ENCODE measurements at places on chromosomes 1 and 21.

DNA sequence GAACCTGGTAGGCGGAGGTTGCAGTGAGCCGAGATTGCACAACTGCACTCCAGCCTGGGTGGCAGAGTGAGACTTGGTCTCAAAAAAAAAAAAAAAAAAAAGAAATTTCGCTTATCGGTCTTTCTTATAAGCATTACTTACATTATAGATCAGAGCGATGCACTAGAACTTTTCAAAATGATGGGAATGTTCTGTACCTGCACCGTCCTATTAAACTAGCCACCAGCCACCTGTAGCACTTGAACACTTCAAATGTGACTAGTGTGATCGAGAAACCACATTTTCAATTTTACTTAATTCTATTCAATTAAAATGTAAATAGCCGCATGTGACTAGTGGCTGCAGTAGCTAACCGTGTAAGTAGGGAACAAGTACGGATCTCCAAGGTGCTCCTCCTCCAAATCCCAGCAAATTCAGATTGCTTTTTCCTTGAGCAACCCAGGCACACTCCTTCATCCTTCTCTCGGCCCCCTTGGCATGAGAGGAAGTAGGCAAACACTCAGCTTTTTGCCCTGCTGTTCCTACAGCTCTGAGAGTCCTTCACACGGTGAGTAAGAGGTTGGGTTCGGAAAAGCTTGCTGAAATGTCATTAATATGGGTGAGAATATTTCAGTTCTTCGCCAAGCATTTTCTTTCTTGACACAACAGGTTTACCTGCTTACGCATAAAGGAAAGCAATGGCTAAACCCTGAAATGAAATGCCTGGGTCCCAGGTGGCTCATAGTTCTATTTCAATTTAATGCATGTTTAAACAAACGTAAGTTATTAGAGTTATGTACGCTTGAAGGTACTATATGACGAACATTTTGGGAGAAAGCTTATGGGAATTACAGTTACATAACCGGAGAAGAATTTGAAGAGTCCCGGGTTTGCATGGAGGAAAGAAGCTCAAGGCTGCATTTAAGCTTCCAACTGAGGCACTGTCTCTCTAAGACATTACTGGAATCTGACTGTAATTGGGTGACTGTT, 69.5 kb upstream of the HUNK start:
- no peak for DNase-seq

DNA sequence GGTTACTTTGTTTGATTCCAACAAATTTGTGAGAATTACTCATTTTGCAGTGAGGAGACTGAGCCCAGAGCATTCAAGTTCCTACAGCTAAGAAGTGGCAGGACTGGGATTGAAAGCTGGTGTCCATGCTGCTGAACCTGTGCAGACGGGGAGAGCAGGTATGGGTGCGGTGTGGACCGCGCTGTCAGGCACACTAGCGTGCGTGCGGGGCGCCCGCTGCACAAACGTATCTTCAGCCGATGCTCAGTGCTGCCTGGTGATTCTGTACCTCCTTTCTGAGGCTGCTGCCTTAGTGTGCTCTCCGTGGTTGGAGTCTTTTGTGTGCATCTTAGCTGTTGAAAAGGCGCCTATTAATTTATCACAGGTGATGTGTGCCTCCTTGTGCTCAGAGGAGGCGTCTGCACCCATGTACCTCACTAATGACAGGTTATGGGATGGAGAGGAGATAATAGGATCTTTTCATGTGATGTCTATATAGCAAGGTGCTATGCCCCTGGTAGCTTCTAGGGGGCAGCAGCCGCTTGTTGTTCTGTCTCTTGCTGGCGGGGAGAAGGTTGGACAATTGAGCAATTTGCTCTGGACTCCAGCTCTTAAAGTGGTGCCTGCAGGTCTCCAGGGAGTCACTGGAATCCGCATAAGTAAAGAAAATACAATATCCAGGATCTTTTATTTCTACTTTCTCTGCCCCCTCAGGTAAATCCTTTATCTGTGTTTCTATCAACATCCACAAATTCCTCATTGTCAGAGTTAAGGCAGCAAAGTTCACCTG, 32.5 kb downstream of the PEX14 start:
- peak; percentile 66 for DNase-seq

- no peak for DNase-seq
Observed at GRCh38 chr1:30303387-30303786, 420.0 kb downstream of the MATN1 start.

GRCh38 chr1:34590211-34590623, 164.6 kb upstream of the GJB5 start:
- peak; percentile 52 for DNase-seq

GRCh38 chr1:5888606-5889211, 103.5 kb downstream of the NPHP4 start:
- no peak for DNase-seq

DNA sequence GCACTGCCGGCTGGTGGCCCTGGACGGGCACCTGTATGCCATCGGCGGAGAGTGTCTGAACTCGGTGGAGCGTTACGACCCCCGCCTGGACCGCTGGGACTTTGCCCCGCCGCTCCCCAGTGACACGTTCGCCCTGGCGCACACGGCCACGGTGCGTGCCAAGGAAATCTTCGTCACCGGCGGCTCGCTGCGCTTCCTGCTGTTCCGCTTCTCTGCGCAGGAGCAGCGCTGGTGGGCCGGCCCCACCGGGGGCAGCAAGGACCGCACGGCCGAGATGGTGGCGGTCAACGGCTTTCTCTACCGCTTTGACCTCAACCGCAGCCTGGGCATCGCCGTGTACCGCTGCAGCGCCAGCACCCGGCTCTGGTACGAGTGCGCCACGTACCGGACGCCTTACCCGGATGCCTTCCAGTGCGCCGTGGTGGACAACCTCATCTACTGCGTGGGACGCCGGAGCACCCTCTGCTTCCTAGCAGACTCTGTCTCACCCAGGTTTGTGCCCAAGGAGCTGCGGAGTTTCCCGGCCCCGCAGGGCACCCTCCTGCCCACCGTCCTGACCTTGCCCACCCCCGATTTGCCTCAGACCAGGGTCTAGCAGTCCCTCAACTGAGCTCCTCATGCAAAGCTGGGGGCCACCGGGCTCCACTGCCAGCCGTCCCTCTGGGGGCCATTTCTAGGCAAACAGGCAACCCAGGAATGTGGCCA, 2.1 kb downstream of the KLHDC7A start:
- no peak for DNase-seq

- DNase-seq = no peak
Observed at GRCh38 chr1:165325460-165326203, 30.9 kb downstream of the LMX1A start.

DNA sequence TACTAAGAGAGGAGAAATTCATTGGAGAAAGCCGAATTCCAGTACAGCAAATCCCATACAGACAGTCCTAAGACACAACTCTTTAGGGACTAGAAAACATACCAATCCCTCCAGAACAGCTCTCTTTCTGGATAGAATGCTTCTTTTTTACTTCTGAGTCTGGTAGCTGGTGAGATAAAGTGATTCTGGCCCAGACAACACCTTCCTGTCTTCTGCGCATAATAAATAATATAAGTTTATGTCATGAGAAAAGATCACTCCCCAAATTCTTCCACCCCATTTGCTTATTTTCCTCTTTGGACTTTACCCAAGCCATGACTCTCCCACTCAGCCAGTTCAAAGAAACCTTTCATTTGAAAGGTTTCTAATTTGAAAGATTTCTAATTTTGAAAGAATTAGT, 98.4 kb downstream of the EDEM3 start:
- DNase-seq = no peak

DNA sequence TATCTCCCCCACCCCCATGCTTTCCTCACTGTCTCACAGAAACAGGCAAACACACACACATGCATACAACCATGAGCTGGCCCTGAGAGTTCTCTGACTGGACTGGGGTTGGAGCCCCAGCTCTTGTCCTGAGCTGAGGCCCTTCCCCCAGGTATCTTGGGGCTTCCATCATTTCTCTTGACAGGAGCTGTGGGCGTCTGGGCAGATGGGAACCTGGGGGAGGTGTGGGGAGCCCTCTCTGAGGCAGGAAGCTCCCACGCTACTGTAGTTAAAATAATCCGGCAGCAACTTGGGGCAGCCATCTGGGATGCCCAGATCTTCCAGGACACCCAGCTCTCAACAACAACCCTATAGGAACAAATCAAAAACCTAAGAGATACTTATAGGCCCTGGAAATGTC, 2.7 kb upstream of the KIF21B start:
- no peak for DNase-seq

- DNase-seq = no peak
Observed at GRCh38 chr1:156367383-156368156, 1.4 kb upstream of the RHBG start.

DNA sequence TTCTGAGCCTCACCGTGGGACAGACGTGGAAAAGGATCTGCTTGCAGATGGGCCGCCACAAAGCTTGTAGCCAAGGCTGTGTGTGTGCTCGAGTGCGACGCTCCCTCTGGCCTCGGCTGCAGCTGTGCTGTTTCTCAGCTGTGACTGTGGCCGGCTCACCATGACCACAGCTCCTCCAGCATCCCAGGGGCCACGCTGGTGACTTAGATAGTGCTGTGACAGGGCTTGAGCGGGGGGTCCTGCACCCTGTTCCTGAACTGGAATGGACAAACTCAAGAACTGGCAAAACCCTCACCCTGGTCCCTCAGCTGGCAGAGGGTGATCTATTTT, 17.4 kb upstream of the ACTRT2 start:
- DNase-seq = no peak

DNA sequence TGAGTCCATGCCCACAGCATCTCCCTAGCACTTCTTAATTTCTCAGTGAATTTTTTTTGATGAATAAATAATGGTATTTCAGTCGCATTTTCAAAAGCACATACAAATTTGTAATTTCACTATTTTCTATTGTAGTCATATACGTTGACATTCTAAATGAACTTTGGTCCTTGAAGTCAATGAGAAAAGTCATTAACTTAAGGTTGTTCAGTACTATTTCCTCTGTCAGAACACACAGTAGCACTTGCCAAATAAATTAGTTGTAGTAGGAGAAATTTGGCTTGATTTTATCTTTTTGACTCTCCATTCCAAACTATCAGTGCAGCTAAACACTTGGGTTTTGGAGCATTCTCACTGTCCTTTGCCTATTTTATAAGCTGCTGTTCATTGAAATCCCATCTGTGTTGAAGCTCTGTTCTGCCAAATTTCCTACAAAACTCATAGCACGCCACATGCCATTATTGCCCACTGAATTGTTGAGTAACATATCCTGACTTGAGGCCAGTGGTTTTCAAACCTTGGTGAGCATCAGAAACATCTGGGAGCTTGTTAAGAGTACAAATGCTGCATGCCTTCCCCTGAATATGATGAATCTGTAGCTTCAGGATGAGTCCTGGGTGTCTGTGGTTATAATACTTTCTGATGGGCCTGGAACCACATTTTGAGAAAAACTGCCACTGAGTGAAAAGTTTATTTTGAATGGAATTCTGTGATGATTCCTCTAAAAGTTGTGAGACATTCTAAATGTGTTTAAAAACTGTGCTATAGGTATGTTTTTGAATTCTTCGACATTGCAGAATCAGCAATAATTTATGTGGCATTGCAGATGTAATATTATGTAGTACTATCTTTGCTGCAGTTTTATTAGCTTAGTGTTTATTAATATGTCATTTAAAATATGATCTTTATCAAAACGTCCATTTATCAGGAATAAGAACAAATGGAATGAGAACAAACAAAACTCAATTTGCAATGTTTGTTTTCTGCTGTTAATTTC, 78.9 kb downstream of the DNM3 start:
- DNase-seq = no peak

DNA sequence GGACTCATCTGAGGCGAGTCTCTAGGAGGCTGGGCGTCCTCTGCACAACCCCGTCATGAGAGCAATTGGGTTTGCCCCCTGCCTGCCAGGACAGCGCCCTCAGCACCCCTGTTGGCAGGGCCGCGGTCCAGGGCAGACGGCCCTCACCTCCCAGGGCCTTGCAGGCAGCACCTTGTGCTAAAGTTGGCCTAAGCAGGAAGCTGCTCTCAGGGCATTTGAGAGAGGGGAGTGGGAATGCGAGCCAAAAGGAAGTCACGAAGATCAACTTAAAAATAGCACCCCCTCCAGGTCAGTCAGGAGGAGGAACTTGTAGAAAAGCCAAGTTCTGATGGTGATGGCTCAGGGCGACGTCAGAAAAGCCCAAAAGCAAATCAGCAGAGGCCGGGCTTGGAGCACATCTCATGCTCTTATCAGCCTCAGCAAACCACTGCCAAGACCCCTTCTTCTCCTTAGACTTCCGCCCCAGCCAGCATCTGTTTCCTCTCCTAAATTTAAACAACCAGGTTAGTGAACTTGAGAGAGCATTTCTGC, 12.6 kb upstream of the ADORA3 start:
- DNase-seq = peak; percentile 35

DNA sequence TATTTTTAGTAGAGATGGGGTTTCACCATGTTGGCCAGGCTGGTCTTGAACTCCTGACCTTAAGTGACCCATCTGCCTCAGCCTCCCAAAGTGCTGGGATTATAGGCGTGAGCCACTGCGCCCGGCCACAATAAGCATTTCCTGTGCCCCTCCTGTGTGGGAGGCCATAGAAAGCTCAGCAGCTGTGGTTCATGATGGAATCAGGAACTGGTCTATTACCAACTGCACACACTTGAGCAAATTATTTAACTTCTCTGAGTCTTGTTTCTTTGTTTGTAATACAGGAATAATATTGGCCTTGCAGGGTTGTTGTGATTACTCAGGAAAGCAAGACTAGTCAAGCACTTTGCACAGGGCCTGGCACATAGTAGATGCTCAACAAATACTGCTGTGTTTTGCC, 15.0 kb downstream of the RHBG start:
- no peak for DNase-seq

DNA sequence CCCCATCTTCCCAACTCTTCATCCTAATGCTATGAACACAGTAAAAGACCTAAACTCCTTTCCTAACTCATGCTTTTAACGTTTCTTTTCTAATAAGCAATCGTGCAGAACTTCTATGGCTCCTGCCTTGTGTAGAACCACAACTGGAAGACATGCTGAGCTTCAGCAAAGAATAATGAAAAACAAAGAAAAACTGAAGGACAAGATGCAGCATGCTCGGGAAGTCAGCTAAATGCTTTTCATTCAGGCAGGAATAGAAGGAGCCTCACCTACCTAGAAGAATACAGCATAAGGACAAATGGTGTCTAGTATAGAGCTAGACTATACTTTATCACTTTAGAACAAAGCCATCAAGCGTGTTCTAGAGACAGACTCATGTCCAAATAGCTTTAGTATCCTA, 45.9 kb downstream of the LUZP1 start:
- DNase-seq = no peak

- DNase-seq = no peak
Observed at GRCh38 chr1:232901255-232901654, 49.2 kb upstream of the NTPCR start.

DNA sequence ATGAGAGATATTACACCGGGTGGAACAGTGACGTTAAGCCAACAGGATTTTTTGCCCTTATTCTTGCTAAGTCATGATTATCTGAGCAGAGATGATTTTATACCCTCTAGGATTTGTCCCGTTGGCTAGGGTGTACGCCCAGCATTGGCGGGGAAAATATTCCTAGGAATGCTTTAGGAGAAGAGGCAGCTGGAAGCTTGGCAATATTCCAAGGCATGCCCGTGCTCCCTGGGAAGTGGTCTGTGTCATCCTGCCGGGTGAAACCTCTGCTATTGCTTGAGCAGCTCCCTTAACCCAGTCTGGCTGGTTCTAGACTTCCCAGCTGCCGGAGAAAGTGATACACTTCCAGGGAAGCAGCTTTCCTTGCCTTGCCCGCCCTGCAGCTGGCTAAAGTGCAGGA, 16.2 kb downstream of the CHRNB2 start:
- no peak for DNase-seq

GRCh38 chr1:199821029-199821779, 206.3 kb upstream of the NR5A2 start:
- no peak for DNase-seq
